ENCODE measurements at places on chromosomes 11 and 22.
A peak's percentile ranks its signal among the peaks of the same experiment; 100 is the strongest.

- no peak for DNase-seq
Measured at GRCh38 chr11:64376071-64376470, 17.1 kb downstream of the RPS6KA4 start.

DNA sequence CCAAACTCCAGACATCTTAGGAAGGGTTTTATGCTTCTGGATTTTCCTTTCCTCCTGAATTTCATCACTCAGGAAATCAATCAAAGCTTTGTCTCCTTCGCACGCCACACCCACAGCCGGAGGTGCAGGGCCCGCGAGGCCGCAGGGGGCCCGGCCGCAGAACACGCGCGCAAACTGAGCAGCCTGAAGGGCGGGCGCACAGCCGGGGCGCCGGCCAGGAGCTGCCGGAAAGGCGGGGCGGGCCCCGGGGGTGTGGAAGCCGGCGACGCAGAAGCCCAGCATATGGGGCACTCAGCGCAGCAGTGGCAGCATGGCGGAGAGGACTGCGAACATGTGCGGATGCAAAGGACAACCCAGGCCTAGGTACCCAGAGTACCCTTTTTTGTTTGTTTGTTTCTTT, 33.1 kb upstream of the SPTBN2 start:
- DNase-seq: no peak

- no peak for DNase-seq
Measured at GRCh38 chr11:61659413-61660196, 20.6 kb upstream of the DAGLA start.

DNA sequence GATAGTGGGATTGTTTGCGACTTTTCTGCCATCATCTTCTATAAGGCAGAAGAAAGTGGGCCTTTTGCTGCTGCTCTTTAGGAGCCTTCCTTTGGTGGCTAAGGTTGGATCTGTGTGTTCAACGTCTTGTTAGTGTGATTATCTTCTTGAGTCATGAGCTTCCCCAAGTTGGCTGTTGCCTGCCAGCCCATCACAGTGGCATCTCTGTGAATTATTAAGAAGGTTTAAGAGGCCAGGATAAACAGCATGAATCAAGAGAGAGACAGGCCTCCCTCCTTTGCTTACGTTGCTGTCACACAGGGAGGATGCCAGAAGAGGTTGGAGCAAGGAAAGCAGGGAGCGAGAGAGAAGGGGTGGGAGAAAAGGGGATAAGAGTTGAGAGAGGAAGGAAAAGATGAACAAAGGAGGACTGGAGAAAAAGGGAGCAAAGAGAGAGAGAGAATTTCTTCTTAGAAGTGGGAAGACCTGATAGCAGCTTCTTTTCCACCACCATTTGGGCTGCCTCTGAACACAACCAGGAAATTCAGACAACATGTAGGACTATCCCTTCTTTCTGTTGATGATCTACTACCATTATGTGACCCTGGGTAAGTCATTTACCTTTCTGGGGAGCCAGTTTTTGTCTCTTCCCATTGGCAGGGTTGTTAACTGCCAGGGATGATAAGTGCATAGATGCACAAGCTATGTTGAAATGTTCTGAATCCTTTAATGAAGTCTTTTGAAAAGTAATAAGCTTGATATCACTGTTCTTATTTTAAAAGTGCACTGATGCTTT, 126.5 kb downstream of the NAV2 start:
- DNase-seq: no peak

- peak; percentile 61 for DNase-seq
Measured at GRCh38 chr22:42919199-42919598, 62.1 kb upstream of the ARFGAP3 start.

- DNase-seq: no peak
Measured at GRCh38 chr11:10375280-10375971, 70.6 kb downstream of the ADM start.

GRCh38 chr22:29530716-29531115, 22.8 kb downstream of the THOC5 start:
- DNase-seq: no peak

GRCh38 chr11:1444823-1445422, 41.7 kb downstream of the MOB2 start:
- no peak for DNase-seq

- no peak for DNase-seq
Measured at GRCh38 chr11:121508449-121508848, 55.7 kb upstream of the SORL1-AS1 start.

- no peak for DNase-seq
Measured at GRCh38 chr11:75465701-75466531, 32.9 kb upstream of the KLHL35 start.

DNA sequence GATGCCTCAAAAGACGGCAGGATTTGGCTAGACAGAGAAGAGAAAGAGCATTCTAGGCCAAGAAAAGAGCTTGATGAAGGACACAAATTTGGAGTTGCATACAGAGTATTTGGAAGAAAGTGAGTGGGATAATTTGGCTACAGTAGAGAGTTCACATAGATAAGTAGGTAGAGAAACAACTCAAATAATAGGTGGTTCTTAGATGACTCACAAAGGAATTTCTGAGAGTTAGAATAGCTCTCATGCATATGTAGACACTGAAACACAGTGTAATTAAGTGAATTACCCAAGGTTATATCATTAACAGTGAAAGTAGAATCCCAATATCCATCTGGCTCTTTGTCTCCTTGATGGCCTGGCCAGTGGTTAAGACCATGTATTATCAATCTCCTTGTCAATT, 228.6 kb upstream of the DDI1 start:
- no peak for DNase-seq

GRCh38 chr22:46029574-46030200, 52.7 kb upstream of the WNT7B start:
- no peak for DNase-seq

GRCh38 chr22:38346506-38346905, 29.3 kb upstream of the CSNK1E start:
- DNase-seq: no peak

GRCh38 chr22:29877620-29878019, 5.4 kb upstream of the MTMR3 start:
- no peak for DNase-seq

DNA sequence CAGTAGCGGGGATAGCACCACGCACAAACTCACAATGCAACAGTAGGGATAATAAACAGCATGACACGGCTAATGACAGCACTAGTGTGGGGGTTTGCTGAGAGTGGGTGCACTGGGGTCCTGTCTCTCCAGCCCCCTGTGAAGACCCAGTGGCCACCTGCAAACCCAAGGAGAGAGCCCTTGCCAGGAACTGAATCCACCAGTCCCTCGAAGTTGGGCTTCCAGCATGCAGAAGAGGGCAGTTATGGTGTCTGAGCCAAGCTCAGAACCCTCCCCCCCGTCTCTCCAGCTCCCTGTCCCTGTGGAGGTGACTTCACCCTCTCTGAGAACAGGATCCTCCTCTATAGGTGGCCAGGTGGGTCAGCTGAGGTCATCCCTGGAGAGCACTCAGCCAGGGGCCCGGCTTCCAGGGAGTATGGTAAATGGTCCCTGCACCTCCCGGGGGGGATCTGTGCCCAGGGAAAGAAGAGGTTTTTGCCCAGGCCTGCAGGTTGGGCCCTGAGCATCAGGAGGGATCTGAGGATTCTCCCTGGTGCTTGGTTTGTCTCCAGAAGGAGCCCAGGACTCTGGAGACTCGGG, 86.3 kb upstream of the PRR5 start:
- DNase-seq: no peak

- no peak for DNase-seq
Measured at GRCh38 chr11:64784813-64785581, 6.7 kb upstream of the SF1 start.

DNA sequence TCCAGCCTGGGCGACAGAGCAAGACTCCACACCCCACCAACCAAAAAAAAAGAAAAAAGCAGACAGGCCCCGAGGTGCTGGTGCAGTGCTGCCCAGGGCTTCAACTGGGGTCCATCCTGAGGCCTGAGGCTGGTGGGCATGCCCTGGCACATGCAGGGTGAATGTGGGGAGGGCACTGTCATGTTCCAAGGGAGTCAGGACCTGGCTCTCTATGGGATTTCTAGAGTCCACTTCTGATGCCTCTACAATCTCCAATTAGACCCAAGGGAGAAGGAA, 10.1 kb downstream of the CENPM start:
- no peak for DNase-seq

GRCh38 chr11:94866936-94867795, 99.0 kb downstream of the AMOTL1 start:
- no peak for DNase-seq

DNA sequence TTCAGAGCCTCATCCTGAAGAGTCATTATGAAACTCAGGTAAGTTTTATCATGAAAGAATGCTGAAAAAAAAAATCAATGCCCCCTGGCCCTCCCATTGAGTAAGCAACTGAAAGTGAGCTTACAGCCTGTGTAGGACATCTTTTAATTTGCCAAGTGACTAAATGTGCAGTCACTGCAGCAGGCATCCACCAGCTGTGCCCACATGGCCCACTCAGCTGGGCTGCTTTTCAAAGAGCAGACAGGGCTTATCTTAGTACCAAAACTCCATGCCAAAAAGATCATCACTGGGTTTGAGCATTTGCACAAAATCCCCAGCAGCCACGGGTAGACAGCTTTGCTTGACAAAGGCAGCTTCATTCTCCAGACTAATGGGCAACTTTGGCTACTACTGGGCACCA, 709.7 kb downstream of the NTM start:
- no peak for DNase-seq

GRCh38 chr11:44057340-44057739, 8.7 kb upstream of the ACCS start:
- DNase-seq: no peak

- DNase-seq: no peak
Measured at GRCh38 chr11:80188076-80188627, 747.3 kb upstream of the TENM4 start.

DNA sequence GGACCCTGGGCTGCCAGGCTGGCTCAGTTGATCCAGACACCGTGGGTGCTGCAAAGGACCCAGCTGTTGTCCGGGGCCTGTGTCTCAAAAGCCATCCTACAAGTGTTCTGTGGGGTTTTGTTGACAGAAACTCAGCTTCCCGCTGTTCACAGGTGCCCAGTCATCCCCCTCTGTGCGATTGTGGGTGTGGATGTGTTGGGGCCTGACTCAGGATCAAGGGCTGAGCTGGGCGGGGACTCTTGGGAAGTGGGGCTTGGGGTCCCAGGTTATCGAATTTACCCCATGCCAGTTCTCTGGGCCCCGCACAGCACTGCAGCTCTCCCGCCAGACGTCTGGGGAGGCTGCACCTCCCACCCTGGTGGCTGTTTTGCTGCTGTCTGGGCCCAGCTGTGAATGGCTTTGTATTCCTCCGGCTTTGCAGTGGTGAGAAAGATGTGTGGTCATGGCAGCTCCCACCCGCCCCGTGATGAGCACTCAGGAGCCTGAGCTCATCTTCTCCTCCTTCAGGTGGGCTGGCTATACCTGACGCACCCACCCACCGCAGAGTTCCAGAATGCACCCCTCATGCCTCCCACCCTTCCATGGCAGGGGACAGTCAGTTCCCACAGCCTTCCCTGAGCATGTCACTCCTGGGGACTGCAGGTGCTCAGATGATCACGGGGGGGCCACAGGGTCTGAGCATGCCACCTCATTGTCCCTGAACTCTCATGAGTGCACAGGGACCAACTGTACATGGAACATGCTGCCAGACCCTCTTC, 3.6 kb upstream of the AP2A2 start:
- DNase-seq: no peak

- DNase-seq: no peak
Measured at GRCh38 chr22:17077255-17077654, 7.5 kb upstream of the IL17RA start.
